Central memory CD8-positive, alpha-beta T cell (primary cell): ENCODE measurements at places on chromosomes 7 and 10.

DNA sequence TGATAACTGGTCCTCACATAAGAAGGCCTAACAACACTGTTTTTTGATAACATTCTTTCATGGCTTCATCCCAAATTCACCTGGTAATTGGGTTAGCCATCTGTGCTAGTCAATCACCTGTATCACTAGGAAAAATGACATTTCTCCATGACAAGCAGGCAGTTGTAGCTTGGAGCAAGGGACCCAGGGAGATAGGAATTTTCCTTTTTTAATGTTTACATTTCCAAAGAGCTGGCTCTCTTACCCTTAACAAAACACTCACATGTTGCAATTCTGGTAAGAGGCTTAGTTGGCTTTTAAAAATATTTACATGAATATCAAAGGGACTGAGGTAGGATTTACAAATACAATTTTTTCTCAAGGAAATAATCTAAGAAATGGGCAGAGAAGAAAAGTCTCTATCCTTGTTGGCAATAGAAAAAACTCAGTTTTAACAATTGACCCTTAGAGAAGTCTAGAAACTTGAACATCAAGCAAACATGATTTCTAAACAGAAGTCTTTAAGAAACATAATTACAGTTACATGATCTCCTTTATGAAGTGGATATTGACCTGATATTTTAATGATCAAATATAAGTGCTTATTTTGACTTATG, 16.1 kb upstream of the AKR1C1 start:
- DNase-seq = no peak

- no peak for DNase-seq
Observed at GRCh38 chr7:17548014-17548653, 249.7 kb downstream of the AHR start.

- DNase-seq = no peak
Observed at GRCh38 chr7:81419731-81420130, 350.1 kb downstream of the HGF start.

DNA sequence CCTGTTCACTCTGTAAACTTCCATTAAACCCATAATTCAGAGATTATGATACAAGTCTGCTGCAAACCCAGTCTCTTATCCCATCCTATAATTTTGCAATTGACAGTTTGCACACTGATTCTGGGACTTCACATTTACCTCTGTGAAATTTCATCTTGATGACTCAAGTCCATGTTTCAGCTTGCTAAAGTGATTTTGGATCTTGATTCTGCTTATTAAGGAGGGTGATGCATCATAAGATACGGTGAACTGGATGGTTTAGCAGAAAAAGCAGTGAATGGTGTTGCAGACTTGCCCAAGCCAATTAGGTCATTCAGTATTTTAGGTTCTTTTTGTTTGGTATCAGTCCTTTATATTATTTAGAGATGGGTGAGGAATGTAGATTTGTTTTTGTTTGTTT, 125.5 kb upstream of the PODXL start:
- DNase-seq = no peak

DNA sequence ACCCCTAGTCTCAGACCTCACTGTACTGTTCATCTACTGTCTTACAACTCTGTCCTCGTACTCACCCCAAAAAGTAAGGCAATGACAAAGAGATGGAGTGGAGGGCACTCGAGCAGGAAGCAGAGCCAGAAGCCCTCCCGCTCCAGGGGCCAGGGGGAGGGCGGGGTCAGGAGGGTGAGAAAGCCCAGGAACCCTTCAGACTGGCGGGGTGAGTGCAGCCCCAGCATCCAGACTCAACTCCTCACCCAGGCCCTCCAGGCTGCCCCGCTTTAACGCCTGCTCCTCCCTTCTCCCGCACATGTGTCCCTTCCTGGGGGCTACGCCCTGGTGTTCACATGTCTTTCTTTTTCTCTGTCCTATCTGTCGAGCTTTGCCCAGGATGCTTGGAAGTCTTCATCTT, 66.1 kb downstream of the CALML3 start:
- no peak for DNase-seq

GRCh38 chr7:36208426-36208825, 55.4 kb downstream of the EEPD1 start:
- no peak for DNase-seq

DNA sequence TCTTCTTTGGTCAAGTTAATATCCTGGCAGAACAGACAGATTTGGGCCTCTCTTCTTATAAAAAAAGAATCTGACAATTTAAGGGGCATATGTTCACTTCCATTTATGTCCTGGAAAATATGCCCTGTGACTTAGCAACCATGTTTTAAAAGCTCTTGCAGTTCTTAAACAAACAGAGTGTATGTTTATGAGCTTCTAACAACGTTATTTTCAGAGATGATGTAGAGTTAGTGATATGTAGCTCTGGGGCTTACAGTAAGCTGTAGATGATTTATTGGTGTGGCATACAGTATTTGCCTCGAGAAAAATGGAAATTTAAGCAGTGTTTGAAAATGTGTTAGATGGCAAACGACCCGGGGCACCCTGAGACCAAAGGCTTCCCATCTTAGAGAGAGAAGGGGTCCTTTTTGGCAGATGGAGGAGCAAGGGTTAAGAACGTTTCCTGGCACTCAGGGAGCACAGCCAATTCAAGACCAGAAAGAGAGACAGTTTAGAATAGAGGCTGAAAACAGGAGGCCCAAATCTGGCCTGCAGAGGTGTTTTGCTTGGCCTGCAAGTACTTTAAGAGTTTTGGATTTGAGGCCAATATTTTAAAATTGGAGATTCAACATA, 397.5 kb downstream of the KCNMA1 start:
- no peak for DNase-seq

DNA sequence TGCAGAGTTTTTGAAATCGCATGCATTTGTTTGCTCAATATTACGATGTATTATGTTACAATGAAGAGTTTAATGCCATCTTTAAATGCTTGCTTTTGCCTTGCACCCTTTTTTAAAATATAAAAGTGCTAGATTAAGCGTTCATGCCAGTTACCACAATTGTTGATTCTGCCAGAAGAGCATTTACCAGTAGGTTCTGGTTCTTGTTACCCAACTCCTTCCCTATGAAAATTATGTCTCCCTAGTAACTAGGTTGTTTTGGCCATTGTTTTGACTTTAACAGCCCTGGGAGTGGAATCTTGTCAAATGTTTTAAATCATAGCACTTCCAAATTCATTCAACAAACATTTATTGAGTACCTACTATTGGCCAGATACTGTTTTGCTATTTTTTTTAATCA, 32.8 kb upstream of the CDK14 start:
- DNase-seq = no peak

DNA sequence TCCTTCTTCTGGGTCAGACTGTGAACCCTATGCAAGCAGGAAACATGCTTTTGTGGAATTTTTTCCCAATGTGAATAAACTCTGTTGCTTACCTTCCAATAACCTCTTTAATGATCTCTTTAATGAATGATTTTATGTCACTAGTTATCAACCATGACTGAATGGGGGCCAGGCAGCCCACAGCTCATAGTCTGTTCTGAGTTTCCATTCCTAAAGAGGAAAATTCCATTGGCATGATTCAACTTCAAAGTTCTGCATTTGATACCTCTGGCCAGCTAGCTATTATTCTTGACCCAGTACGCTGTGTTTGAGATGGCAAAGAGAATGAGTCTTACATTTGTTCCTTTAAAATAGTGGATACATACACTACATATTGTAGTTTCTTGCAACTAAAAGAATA, 867.8 kb upstream of the CELF2 start:
- DNase-seq = no peak

DNA sequence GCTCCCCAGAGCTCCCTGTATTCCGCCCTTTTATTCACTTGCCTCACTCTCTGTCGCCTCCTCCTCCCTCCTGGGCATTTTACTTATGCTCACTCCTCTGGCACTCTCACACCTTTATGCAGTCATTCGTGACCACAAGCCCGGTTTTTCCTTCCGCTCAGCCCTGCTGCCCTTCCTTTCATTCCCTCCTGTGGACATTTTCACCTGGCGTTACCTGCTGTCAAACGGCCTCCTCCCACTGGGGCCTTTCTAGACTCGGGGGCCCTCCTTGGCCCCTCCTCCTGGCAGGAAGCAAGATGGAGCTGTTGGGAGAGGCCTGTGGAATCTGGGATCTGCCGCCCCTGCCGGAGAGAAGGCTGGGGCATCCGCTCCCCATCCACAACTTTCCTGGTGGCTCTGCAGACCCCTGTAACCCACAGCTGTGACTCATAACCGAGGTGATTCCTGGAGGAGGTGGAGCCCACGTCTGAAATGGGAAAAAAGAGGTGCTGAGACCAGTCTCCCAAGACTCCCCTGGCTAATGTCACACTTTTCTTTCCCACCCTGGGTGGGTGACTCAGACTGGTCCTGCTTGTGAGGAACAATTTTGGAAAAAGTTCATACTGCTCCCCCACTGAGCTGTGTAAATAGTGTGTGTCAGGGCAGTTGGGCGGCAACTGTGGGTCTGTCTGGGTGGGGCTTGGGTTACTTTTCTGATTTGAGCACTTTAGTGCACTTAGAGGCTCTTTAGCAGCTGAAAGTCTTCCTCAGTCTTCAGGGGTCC, 1.2 kb downstream of the VCL start:
- DNase-seq = no peak

- DNase-seq = no peak
Observed at GRCh38 chr10:8921568-8921967, 867.1 kb downstream of the GATA3 start.

DNA sequence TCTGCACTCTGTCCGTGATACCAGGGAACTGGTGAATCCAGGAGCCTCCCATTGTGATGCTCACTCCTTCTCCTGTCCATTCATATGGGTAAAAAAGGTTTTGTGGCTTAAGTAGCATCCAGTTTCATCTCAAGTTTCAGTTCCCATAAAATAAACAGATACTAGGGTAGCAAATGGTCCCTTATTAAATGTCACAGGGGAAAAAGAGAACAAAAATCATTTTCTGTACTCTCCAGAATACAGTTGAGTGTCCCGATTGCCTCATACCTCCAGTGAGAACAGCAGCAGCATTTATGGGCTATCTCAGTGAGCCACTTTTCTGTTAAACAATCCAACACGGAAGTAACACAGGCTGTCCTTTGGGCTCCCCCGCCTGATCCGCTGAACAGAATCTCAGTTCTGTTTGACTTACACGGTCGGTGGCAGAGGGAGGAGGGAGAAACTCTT, 179.6 kb downstream of the CELF2 start:
- no peak for DNase-seq

DNA sequence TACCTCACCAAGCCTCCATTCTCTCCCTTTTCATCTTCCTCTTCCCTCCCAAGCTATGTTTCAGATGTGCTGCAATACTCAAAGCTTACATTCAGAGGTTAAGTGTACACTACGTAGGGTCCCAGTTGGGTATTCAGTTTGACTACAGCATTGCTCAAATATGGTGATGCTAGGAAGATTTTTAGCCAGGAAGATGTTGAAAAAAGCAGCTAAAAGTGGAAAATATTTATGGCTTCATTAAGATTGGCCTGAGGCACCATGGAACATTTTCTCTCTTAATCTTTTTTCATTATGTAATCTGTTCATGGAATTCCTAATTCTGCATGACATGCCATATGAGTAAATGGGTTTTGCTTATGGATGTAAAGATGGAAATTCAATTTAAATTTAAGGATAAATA, 72.0 kb upstream of the ABCB5 start:
- no peak for DNase-seq

GRCh38 chr7:18834577-18834976, 282.9 kb downstream of the TWIST1 start:
- DNase-seq = no peak

- DNase-seq = no peak
Observed at GRCh38 chr10:118607768-118608354, 12.4 kb upstream of the PRLHR start.

DNA sequence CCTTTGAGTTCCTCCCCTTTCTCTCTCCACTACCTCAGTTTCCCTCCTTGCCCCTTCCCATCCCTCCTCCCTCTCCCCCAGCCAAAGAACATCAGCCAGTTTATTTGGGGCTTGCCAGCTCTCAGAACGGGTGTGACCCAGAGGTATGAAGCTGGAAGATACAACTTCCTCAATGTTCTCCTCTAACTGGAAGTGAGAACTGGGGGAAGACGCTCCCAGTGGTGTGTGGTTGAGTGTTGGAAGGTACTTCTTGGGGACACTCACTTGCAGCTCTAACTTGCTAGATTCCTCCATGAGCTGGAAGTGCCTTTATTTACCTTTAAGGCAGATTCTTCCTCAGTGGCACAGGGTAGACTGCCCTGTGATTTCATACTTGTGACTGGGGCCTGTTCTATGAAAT, 110.5 kb upstream of the HABP2 start:
- DNase-seq = no peak

GRCh38 chr7:136891850-136892249, 23.4 kb downstream of the CHRM2 start:
- DNase-seq = no peak

GRCh38 chr7:135239263-135239662, 5.6 kb downstream of the STRA8 start:
- no peak for DNase-seq

DNA sequence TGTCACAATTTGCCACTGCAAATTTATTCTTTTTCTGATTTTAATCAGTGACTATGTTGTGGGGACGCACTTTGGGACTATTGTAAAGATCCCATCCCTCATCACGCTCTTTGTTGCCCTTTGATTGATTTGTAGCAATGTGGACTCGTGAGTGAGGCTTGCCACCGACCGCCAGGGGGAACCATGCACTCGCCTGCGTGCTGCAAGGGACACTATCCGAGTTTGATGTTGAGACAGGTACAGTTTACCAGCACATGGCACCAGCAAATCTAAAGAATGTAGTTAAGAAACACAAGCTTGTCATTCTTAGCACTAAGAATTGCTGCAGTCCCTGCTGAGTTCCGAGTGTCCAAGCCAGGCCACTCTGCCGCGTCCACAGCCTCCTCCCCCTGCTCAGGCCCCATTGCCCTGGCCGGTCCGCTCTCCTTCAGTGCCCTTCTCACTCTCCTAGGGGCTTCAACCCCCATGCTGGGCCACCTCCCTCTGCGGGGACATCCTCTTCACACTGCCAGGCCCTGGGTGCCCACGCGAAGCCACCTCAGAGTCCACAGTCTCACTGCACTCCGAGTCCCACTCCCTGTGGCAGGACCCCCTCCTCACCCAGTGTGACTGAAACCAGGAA, 2.0 kb upstream of the SFTPA2 start:
- no peak for DNase-seq

DNA sequence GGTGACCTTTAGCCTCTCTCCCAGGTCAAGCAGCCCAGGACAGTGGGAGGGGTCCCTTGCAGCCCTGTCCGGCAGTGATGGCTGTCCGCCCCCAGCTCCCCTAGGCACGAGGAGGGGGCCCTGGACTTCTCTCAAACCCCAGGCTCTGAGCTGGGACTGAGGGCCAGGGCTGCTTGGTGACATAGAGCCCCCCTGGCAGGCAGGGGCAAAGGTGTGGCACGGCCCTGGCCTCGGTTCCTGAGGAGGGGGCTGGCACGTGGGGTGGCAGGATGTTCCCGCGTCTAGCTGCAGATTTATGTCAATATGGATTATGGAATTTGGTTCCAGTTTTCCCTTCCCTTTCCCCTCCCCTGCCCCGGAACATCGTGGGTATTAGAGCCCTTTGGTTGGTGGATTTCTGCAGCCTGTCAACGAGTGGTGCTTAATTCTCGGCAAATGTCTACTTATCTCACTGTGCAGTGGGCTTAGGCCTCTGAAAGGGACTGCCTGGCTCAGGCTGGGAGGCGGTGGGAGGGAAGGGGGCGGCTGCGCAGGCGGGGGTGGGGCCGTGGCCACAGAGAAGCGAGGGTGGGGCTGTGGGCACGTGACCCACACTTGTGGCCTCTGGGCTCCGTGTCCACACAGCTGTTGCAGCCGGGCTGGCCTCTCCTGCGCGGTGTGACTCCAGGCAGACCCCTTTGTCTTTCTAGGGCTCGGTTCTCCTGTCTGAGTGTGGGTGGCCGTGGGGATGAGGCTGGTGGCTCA, 19.3 kb downstream of the UNCX start:
- no peak for DNase-seq

GRCh38 chr10:114498413-114499111, 94.3 kb upstream of the AFAP1L2 start:
- no peak for DNase-seq

GRCh38 chr10:22339761-22340328, 5.5 kb upstream of the SPAG6 start:
- no peak for DNase-seq
